Uterine smooth muscle cell (primary cell): ENCODE measurements at places on chromosomes 6 and 20. TPM values are rescaled to one million over a fixed set of nuclear protein-coding genes. Genes with fewer than 3 reads are reported as not detected.

The FHL5 gene
- not detected in 2 replicates for total RNA-seq

The GRM1 gene
- total RNA-seq, result not detected in 2 replicates

The PXDC1 gene
- 43.1 and 66.2 TPM in 2 replicates for total RNA-seq

The RHAG gene
- total RNA-seq, result not detected in 2 replicates

The GPR63 gene
- total RNA-seq, result 0.44 and 0.50 TPM in 2 replicates

The PDE7B gene
- total RNA-seq, result 2.5 and 2.8 TPM in 2 replicates

The PBX2 gene
- total RNA-seq, result 41.6 and 42.6 TPM in 2 replicates

The LRRN4 gene
- not detected in 2 replicates for total RNA-seq

The SHLD1 gene
- total RNA-seq, result 1.2 and 1.8 TPM in 2 replicates

The C20orf144 gene
- total RNA-seq, result under 0.01 and 0.11 TPM in 2 replicates

The ZNF311 gene
- total RNA-seq, result 1.7 and 2.9 TPM in 2 replicates

The GSTA4 gene
- 31.0 and 36.5 TPM in 2 replicates for total RNA-seq

The TP53RK gene
- 13.7 and 14.2 TPM in 2 replicates for total RNA-seq

The RIPOR2 gene
- 5.5 and 8.7 TPM in 2 replicates for total RNA-seq

The PRRT1 gene
- total RNA-seq, result 0.11 and 0.12 TPM in 2 replicates

The TREML2 gene
- not detected in 2 replicates for total RNA-seq

The C6orf163 gene
- total RNA-seq, result 1.00 and 2.1 TPM in 2 replicates

The EEF1A2 gene
- total RNA-seq, result 0.33 and 1.9 TPM in 2 replicates

The TMEM244 gene
- total RNA-seq, result 0.66 TPM in 1 of 2 replicates, not detected in the other

The ROS1 gene
- 2.0 TPM in 2 replicates for total RNA-seq

The BMP6 gene
- total RNA-seq, result 0.55 and 3.7 TPM in 2 replicates

The SRF gene
- total RNA-seq, result 20.7 and 21.4 TPM in 2 replicates

The FBXL4 gene
- 15.7 and 17.9 TPM in 2 replicates for total RNA-seq

The ZBP1 gene
- total RNA-seq, result not detected in 2 replicates

The HTR1E gene
- total RNA-seq, result under 0.01 and 0.12 TPM in 2 replicates

The HRH3 gene
- total RNA-seq, result not detected in 2 replicates

The SIRPB1 gene
- total RNA-seq, result 0.25 and 0.55 TPM in 2 replicates

The SIRT5 gene
- total RNA-seq, result 5.9 and 9.4 TPM in 2 replicates

The C2 gene
- 0.77 and 2.0 TPM in 2 replicates for total RNA-seq

The DUSP15 gene
- total RNA-seq, result not detected in 2 replicates
